ENCODE measurements at places on chromosomes 13 and 19.
A peak's percentile ranks its signal among the peaks of the same experiment; 100 is the strongest.

DNA sequence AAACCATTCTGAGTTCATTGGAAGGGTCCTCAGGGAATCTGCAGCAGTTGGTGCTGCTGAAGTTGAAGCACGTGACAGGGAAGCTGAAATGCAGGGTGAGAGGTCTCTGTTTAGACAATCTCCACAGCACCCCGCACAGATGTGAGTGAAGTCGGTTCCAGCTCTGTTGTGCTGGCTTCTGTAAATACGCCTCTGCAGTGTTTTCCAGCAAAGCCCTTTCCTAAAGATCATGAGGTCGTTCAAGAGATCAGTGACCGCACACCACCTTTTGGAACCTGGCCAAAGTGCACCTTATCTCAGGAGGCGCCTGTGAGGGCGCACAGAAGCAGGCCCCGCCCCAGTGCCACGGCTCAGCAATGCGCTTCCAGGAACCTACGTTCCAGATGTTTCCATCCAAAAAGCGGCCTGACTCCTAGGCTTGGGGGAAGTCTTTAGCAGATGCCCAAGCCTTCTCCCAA is 10.8 kb downstream of the CUL4A start:
- DNase-seq = no peak

- DNase-seq = peak; percentile 90
These were observed 3.8 kb upstream of the FCHO1 start for GRCh38 chr19:17747205-17748098.

- DNase-seq = no peak
These were observed 5.1 kb downstream of the S1PR2 start for GRCh38 chr19:10226021-10226375.

DNA sequence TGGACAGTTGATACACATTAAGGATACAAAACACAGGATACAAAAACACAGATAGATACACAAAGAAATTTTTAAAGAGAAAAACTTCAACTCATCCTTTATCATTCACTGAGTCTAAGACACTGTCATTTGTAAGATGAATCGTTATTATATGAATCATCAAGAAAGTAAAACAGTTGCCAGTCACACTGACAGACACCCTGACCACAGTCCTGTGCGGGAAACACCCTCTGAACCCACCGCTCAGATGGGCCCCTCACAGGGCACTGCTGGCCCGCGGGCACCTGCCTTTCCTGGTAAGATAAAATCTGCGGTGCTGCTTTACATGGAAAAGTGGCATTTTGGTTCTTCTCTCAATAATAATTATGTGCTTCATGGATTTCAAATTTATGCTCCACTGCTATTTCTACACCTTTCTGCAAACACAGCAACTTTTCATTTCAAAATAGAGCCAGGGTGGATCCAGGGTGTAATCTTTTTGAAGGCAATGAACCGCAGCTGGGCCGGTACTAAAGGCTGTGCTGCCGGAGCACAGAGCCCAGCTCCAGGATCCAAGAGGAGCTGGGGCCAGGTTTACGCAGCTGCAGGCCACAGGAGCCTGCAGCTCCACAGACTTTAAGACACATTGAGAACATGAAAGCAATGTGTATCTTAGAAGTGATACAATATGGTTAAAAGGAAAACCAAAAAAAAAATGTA is 76.8 kb downstream of the TUBGCP3 start:
- no peak for DNase-seq

DNA sequence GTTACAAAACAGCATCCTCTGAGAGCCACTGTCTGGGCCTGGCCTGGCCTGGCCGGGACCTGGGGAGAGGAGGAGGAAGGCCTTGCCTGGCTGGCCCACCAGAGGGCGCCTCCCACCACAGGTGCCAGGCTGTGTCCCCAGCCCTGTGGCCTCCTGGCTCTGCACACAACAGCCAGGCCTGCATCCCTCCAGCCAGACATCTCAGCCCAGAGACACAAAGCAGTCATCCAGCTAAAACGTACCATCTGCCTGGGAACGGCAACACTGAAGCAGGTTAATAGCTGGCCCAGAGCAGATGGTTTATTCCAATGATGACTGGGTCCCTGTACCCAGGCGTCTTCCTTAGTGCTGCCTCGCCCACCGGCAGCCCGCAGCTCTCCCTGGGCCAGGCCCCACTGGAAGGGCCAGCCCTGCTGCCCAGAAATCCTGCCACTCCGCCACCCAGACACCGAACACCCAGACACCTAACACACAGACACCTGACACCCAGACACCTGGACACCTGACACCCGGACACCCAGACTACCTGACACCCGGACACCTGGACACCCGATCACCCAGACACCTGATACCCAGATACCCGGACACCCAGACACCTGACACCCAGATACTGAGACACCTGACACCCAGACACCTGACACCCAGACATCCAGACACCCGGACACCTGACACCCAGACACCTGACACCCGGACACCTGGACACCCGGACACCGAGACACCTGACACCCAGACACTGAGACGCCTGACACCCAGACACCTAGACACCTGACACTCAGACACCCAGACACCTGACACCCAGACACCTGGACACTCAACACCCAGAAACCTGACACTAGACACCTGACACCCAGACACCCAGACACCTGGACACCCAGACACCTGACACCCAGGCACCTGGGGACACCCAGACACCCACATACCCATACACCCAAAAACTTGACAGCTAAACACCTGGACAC is 20.1 kb downstream of the C19orf12 start:
- peak; percentile 77 for DNase-seq

- DNase-seq = no peak
These were observed 12.2 kb upstream of the BCAM start for GRCh38 chr19:44796701-44797115.

DNA sequence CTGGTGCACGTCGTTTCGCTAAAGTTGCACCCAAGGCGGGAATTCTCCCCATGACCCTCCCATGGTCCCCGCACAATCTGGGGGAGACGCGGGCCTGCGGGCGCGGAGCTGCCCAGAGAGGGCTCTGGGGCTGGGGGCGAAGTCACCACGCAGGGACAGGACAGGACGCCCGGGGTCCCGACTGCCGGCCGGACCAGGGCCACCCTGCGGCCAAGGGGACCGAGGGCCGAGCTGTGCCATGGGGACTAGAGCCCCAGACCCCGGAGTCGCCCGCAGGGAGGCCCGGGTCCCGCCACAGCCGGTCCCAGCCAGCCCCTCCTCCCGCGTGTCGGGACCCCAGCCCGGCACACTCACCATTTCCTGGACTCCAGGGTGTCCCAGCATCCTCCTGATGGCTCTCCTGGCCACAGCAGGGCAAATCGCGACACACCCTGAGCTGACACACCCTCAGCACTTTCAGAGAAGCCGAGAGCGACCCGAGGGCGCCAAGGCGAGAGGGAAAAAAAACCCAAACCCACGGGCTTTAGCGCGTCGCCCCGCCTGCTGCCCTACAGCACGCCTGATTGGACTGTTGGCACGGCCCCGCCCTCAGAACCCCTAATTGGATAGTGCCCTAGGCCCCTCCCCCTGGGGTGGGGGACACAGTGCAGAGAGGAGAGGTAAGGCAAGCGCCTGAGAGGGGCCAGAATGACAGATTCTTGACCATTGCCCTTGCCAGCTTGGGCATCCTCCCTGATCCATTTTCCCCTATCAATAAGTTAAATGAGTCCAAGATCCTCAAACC is 28.6 kb downstream of the ZNF44 start:
- no peak for DNase-seq

- DNase-seq = no peak
These were observed 42.2 kb upstream of the SPACA7 start for GRCh38 chr13:112333756-112334543.

- no peak for DNase-seq
These were observed 793.7 kb downstream of the SLITRK5 start for GRCh38 chr13:88464851-88465250.

DNA sequence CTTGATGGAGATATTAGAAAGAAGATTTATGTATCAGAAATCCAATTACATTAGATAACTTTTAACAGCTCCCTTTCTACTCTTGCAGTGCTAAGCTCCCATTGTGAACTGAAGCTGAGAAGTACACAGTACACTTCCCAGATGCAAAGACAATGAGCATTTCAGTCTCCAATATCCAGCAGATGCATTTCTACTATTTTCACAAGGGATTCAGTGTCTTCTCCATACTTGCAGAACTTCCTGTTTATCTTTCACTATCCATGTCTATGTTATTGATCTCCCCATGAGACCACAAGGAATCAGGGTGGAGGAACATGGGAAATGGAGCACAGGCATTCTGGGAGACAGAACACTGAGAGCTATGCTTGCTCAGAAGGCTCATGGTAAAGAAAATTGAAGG is 207.5 kb downstream of the ENOX1 start:
- no peak for DNase-seq

- no peak for DNase-seq
These were observed 9.9 kb upstream of the ZNF536 start for GRCh38 chr19:30362156-30362754.

- DNase-seq = no peak
These were observed 483.6 kb downstream of the PCDH20 start for GRCh38 chr13:60931858-60932546.

DNA sequence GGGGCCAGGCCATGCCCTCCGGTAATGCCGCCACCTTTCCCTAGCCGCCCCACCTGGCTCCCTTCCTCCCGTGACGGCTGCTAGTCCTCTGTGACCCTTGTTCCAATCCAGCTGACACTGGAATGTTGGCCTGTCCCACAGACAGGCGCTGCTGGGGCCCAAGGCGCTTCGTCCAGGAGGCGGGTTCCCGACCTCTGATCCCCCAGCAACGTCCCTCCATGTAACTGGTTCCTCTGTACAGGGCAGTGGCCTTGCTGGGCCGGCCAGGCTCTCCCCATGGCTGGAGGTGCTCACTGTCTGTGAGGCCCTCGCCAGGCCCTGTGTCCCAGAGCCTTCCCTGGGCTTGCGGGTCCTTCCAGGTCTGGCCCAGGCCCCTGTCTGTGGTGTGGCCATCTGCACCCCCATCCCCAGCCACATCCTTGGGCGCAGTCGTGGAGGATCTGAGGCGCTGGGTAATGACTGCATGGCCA is 6.8 kb upstream of the GRIN3B start:
- DNase-seq = no peak

- DNase-seq = no peak
These were observed 135.3 kb downstream of the RFC3 start for GRCh38 chr13:33953203-33953602.

GRCh38 chr13:77952737-77953136 is 34.1 kb upstream of the EDNRB start:
- no peak for DNase-seq

- no peak for DNase-seq
These were observed 36.8 kb downstream of the NFIX start for GRCh38 chr19:13031917-13032623.

DNA sequence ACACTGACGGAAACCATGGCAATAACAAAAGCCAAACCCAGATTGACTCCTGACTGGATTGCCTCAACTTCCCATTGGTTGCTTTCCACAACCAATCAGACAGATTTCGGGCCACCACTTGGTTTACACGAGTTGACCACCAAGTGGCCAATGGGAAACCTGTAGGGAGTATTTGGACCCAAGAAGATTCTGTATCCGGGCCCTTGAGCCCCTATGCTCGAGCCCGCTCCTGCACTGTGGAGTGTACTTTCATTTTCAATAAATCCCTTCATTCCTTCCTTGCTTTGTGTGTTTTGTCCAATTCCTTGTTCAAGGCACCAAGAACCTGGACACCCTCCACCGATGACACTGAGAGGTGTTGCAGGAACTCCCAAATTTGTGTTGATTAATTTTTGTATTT is 24.1 kb upstream of the URI1 start:
- DNase-seq = no peak

GRCh38 chr19:13058951-13059660 is 43.6 kb downstream of the LYL1 start:
- DNase-seq = no peak

- no peak for DNase-seq
These were observed 169.5 kb downstream of the NUFIP1 start for GRCh38 chr13:44819772-44820171.

DNA sequence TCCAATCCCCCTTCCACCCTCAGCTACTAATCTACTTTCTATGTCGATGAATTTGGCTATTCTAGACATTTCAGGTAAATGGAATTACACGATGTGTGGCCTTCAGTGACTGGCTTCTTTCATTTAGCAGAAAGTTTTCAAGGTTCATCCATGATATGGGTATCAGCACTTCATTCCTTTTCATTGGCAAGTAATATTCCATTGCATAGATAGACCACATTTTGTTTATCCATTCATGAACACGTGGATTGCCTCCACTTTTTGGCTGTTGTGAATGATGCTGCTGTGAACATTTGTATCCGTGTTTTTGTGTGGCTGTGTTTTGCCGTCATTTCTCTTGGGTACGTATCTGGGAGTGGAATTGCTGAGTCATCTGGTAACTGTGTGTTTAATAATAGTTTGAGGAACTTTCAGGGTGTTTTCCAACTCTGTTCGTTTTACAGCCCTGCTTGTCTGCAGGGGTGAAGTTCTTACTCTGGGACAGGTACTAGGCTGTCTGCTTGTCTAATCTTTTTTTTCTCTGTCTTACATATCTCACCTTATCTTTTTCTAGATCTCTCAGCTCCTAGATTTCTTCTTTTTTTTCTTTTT is 32.5 kb downstream of the MARK4 start:
- no peak for DNase-seq

DNA sequence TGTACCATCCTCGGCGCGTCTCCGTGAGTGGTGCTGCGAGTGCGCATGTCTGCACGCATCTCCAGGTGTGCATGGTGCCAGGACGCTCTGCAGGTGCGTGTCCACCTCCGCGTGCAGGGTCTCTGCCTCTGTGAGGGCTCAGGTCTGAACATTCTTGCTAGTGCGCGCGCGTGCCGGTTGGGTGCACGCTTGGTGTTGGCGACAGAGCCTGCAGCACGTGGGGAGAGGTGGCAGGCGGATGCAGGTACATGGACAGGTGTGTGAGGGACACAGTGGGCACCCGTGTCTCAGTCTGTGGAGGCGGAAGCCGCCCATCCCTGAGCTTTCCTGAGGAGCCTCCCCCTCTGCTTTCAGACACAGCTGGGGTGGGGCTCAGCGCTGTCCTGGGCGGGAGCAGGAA is 4.9 kb upstream of the OR10H2 start:
- no peak for DNase-seq

DNA sequence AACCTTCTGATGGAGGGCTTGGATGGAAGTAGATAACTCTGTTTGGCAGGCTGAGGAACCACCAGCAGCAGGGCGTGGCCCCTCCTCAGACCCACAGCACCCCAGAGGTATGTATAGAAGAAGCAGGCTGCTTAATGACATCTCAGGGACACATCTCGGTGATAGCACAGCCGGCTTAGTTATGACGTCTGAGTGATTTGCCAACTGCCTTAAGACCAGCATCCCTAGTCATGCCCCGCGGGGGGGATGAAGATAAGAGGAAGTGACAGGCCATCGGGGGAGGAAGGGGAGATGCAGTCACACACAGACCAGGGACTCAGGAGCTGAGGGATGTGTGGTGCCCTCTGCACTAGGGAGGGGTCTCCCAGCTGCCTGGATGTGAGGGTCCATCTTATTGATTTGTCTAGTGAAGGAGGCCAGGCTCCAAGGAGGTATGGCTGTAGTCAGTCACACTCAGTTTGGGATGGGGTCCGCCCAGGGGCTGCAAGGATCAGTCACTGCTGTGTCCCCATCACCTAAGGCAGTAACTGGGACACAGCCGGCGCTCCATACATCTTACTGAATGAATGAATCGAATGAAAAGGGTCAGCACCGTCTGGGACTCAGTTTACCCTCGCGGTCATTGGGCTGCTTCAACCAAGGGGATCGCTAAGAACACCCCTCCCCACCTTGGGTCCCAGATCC is 19.2 kb upstream of the ERCC1 start:
- no peak for DNase-seq
